Cortex of kidney (tissue), 1 donor: ENCODE measurements at places on chromosomes 5 and 9.

DNA sequence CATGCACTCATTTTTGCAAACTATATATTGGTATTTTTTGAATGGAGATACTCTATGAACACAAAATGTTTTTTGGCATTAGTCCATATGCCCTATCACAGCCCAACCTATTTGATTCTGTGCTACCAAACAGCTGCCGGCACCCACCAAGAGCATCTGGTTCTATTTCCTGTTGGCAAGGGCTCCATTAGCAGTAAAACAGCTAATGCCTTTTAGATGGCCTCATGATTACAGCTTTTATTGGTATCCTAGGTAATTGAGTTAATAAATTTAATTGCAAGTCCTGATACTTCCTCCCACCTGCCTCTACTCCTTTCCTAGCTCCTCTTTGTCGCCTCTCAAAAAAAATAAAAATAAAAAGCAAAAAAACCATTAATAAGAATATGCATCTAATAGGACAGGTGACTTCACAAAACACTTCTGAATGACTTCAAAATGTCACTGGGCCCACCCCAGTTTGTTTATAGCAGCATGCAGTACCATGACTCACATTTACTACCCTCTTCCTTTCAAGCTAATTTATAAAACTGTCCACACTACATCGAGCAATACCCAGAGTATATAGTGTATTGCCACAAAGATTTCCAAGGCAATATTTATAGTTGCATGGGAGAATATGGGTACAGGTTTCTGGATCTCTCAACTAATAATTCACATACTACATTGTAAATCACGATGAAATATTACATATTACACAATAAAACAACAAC lies 620.4 kb downstream of the SLCO4C1 start:
- DNase-seq = no peak

- DNase-seq = no peak
Measured at GRCh38 chr9:131276891-131277286, 579 bp upstream of the FAM78A start.

GRCh38 chr5:98638111-98638510 lies 135.4 kb upstream of the RGMB start:
- no peak for DNase-seq

GRCh38 chr5:78698191-78698791 lies 49.7 kb upstream of the LHFPL2 start:
- no peak for DNase-seq

DNA sequence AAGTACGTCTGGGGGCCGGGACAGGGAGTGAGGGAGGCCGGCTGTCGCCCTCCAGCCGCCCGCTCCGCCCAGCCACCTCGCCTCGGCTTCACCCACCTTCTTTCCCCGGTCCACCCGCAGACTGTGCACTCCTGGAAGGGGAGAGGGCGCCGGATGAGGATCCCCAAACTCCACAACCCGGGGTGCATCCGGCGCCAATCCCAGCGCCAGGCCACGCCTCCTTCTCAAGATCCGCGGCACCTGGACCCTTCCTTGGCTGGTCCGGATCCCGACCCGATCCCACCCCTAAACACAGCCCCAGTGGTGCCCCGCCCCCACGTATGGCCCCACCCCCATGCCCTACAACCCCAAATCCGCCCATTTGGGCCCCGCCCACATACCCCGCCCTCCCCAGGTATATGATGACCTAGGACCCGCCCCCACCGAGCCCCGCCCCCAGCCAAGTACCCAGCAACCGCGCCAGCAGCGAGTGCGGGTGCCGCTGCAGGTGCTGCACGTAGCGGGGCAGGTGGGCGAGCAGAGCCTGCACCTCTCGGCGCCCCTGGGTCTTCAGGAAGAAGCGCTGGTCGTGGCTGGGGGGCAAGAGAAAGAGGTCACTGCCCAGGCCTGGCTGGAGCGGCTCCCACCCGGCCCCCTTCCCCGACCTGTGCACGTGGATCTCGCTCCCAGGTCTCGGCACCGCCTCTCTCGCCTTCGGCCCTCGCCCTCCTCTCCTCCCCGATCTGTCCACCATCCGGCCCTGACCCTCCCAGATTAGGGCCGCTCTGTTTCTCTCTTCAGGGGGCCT lies 3.2 kb downstream of the PIP5KL1 start:
- no peak for DNase-seq

DNA sequence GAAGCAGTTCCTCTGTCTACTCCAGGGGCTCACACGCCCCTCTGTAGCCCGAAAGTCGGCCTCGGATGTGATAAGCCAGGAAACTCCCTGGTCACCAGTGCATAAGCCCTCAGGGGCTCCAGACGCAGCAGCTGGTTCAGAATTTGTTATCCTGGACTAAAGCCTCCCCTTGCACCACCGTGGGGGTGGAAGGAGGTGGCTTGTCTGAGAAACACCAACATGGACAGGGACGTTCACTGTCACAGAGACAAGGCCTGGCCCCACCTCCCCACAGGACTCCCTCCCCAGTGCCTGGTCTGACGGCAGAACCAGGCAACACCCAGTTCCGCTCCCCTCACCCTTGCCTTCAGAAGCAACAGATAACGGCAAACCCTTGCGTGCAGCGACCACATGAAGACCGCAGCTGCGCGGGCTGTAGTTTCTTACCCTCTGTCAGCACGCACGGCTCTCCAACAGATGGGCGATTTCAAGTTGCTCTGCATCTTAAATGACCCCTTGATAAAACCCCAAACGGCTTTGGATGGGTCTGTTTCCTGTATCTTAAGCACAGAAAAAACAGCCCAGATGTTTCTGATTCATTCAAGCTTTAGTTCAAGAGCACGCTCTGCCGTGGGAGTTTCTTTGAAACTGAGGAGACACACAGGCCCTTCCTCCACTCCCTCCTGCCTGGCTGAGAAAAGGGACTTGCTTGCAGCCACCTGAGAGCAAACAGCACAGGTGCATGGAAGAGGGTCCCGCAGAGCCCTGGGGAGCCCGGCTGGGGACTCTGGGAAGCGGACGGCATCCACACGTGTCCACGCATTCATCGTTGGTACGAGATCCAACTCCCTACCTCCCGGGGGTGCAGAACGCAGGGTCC lies 44.7 kb upstream of the NKD2 start:
- DNase-seq = no peak

- no peak for DNase-seq
Measured at GRCh38 chr5:35618304-35618636, 607 bp downstream of the SPEF2 start.

DNA sequence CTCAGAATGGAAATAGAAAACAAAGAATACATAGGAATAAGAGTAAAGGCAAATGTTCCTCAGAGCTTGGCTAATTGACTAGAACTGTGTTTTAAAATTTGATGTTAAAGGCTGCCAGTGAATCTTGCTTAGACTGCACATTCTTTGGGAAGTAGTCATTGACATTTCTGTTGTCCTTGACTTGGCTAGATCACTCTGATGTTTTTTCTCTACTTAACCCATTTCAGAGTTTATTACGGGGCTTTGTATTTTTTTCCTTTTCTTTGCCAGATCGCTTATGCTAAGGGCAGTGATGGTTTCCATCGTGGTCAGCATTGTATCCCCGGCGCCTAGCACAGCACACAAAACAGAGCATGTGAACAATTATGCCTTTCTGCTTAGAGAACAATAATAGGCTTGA lies 1126.7 kb upstream of the CDH9 start:
- DNase-seq = no peak

DNA sequence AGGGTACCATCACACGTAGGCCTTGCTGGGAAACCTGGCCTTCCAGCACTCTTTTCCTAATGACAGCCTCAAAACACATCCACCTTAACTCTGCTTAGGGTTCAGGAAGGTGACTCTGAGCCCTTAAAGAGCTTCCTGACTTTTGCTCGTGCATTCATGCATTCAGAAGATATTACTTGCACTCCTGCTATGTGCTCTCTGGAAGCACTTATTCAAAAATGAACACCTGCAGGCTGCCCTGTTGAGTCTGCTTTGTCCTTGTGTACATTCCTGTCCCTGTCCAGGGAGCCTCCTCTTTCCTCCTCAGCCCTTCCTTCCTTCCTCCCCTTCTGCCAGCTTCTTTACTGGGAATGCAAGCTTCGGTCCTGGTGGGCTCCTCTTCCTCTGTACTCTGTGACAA lies 61.5 kb downstream of the SPRY4 start:
- DNase-seq = no peak

DNA sequence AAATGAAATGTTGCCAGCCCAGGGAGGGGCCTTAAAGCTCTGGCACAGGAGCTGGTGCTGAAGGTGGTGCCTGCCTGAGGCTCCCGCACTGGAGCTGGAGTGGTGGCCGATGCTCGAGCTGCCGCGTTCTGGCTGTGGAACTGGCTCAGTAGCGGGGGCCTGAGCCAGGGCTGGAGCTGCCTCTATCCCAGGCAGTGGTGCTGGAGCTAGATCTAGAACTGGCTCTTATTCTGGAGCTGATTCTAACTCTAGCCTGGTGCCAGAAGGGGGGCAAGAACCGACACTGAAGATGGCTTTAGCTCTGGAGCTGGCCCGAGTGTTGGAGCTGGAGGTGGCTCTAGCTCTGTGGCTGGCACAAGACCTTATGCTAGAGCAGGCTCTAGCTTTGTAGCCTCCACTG lies 19.2 kb downstream of the OBP2B start:
- no peak for DNase-seq

GRCh38 chr5:173563246-173563645 lies 53.2 kb downstream of the BOD1 start:
- DNase-seq = no peak

- DNase-seq = no peak
Measured at GRCh38 chr5:68891718-68892117, 202.1 kb upstream of the SLC30A5 start.

DNA sequence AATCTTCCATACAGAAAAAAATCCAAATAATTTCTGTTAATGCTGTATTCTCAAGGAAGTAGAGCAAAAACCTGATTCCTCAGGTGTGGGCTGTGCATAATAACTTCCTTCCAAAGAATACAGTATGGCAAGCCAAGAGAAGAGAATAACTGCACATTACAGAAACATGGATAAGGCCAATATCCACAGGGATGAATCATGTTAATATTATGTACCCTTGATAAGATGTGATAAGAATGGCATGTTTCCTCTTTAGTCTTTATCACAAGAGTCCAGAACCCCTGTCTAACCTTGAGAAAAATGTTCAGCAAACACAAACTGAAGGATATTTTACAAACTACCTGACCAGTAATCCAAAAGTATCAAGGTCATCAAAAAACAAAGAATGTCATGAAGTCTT lies 795.8 kb downstream of the SEMA5A start:
- DNase-seq = no peak

GRCh38 chr5:58259685-58260152 lies 200.2 kb downstream of the PLK2 start:
- no peak for DNase-seq

DNA sequence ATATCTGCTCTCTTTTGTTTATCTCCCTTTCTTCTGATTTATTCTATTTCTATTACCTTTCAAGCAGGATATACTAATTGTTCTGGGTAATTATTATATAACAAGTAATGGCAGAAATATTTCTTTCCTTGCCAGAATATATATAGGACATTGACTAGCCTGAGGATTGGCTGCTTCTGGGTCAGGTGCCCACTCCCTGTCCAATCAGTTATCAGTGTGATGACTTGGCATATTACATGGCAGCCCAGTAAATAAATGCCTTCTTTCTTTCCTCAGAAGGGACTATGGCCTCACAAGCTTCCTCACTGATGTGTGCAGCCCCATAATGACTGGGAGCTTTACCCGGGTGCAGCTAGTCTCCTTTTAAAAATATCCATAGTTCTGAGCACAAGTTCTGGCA lies 301.1 kb downstream of the EFNA5 start:
- no peak for DNase-seq

DNA sequence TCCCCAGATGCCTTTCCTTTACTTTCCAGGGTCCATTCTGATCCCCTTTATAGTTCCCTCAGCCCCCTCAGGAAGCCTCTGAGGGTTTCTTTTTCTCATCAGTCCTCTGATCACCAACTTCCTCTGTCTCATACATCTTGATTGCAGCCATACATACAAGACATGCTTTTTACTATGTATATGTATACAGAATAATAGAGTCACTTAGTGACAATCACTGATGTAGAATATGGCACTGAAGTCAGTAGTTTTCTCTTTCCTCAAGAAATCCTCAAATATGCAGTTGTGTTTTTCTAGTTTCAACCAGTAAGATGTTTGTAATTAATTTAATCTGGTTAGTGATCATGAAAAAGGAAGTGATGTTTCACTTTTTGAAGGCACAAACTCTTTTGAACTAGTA lies 364.1 kb downstream of the MAN2A1 start:
- DNase-seq = no peak

DNA sequence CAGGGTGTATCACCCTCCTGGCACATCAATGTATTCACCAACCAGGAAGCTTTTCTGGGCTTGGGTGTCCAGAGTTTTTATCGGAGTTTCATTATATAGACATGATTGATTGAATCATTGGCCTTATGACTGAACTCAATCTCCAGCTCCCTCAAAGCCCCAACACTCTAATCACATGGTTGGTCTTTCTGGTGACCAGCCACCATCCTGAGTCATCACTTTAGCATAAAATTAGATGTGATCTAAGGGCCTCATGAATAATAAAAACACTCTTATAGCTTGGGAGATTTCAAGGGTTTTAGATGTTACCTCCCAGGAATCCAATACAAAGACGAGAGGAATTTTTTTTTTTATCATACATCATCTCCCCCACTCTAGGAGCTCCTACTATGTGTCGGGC lies 7.7 kb upstream of the PBX3 start:
- no peak for DNase-seq

DNA sequence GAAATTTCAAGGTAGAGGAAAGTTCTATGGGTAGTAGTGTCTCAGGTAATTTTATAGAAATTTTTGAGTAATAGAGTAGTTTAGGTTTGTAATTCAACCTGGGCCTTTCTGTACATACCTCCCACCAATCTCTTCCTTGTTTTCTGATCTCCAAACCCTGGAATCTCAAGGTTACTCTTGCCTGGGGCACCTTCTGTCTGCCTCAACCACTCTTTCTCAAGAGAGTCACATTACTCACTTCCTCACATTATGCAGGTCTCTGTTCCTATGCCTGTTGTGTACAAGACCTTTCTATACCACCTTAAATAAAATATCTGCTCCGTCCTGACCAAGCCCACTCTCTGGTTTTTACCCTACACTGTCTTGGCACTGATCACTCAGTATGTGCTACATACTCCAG lies 412.6 kb upstream of the CTNND2 start:
- DNase-seq = no peak

GRCh38 chr9:14207352-14207995 lies 106.5 kb downstream of the NFIB start:
- DNase-seq = no peak
